CD4-positive, alpha-beta T cell (primary cell): ENCODE measurements at places on chromosomes 4 and X. TPM values are rescaled to one million over a fixed set of nuclear protein-coding genes. Genes with fewer than 3 reads are reported as not detected.

The ZFYVE28 gene
- 28.0 TPM for total RNA-seq

The SLITRK4 gene
- total RNA-seq: 0.06 TPM

The TLR8 gene
- total RNA-seq: 0.08 TPM

The TACC3 gene
- 123 TPM for total RNA-seq

The CSTF2 gene
- 8.3 TPM for total RNA-seq

The TEX13B gene
- not detected for total RNA-seq
